ENCODE measurements at places on chromosomes 3 and 15. TPM values are rescaled to one million over a fixed set of nuclear protein-coding genes. Genes with fewer than 3 reads are reported as not detected.

DNA sequence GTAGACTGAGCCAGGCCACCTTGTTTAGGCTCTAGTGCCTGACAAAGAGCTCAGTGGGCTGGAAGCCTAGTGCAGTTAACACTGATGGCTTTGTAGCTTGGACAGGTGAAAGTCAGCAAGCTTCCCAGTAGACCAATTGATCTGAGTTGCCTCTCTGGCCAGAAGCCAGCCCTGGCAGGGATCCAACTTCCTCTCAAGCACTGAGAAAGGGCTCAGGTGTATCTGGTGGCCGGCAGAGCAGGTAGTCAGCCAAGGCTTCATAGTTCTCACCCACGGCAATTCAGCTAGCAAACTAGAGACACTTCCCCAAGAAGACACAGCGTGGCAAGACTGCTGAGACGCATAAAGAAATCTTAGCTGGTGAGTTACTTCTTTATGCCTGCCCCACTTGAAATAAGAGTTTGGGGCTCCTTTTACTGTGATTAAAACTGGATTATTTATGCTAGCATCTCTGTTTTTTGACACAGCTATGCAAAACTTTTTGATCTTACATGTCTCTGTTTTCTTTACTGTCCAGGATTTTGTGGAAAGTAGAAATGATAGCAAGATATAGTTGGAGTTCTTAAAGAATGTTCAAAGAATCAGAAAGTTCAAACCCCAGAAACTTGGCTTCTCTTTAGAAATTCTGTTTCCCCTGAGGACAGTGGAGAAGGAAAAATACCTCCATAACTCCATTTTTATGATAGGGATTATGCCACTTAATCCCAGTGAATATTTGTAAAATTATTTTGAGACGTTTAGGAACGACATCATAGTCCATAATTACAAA is 8.4 kb upstream of the CA12 start:
- peak; percentile 9 for ATAC-seq

DNA sequence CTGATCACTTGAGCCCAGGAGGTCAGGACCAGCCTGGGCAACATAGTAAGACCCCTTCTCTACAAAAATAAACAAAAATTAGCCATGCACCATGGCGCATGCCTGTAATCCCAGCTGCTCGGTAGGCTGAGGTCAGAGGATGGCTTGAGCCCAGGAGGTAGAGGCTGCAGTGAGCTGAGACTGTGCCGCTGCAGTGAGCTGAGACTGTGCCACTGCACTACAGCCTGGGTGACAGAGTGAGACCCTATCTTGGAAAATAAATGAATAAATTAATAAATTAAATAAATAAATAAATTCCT is 10.8 kb downstream of the SHISA5 start:
- ATAC-seq, result peak; percentile 16

- no peak for ATAC-seq
Observed at GRCh38 chr3:16907243-16907642, 22.5 kb downstream of the PLCL2 start.

DNA sequence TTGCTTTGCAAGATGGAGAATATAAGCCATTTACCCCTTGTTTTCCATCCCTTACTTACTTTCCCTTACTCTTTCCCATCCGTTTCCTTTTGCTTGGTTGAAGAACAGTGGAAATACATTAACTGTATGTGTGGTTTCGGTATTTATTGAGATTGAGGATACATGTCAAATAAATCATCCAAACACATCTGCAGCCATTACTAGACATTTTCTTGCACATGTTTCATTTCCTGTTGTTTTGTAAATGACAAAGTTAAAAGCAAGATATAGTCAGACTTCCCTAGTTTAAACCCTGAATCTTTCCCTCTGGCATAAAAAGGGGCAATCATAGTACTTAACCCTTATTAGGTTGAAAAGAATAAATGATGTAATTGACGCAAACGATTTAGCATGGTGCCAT is 82.1 kb upstream of the BCHE start:
- ATAC-seq, result no peak

GRCh38 chr3:130971208-130971607 is 55.4 kb downstream of the ASTE1 start:
- ATAC-seq, result no peak

Gene EPHA3
- total RNA-seq, result 0.40 TPM

Measured in esophagus mucosa (tissue), 1 donor.